ENCODE measurements at places on chromosomes 4 and X.

DNA sequence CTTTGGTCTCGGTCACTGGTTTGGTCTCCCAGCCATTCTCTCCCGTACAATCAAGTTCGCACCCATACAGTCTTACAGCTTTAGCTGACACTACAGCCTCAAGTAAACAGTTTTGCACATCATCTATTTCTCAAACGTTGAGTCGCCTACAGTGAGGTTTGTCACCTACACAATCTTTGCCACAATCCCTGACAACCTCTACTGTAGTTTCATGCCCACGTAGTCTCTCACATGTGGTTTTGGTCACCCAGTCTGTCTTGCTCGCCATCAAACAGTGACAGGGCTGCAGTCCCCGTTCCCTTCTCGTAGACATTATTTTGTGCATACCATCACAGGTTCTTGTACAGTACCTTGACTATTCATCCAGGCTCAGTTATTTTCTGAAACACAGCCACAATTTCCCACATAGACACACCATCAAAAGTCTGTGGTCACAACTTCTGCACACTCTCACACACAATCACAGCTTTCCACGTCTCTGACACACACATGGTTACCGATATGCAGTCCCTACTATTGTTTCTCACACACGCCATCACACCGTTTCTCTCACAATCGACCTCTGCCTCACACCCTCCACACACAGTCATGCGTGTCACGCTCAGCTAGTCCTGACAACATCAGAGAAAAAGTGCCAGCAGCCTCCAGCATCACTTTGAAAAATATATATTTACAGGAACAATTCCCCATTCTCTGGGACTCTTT is 5.3 kb upstream of the CFP start:
- DNase-seq, result no peak

DNA sequence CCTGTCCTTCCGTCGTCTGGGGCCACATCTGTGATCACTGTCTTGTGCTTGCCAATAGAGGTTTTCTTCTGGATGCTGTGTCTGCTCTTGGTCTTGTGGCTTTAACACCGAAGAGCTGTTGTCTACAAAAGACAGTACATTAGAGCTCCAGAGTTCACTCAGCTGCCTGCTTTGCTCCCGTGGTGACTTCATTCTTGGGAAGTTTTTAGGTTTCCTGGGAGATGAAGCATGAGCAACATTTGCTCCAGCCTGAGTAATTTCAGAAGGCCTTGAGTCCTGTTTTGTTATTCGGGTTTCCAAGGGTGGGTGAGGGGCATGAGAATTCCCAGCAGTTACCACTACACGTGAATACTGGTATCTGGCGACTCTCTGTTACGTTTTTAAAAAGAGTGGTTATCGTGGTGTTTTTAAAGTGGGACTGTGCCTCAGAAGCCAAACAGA is 189.2 kb downstream of the SHROOM3 start:
- peak; percentile 99 for DNase-seq

DNA sequence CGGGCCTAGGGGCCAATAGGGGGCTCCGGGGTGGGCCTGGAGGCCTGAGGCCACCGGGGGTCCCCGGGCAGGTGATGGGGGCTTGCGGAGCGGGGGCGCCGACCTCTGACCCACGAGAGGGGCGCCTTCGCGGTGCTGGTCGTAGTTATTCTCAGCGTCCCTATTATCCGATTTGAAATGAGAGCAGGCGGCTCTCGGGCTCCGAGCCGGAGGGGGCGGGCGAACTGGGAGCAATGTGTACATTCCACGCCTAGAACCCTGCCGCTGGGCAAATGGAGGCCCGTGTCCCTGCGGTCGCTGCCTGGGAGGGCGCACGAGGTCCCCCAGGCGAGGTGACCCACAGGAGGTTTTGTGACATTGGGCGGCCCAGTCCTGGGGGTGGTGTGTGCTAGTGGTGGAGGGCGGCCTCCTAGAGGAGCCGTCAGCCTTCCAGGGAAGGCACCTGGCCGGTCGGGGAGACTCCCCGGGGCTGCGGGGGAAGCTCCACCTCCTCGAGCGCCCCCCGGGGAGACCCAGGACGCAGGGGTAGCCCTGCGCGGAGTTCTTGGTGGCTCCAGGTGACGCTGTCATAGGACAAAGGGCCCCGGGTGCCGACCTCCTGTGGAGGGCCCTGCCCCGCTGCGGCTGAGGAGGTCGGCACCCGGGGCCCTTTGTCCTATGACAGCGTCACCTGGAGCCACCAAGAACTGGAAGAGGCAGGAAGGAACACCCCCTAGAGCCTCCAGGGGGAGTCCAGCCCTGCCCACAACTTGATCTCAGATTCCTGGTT is 102.6 kb upstream of the PRKX start:
- peak; percentile 32 for DNase-seq

GRCh38 chr4:158538176-158538575 is 16.5 kb downstream of the RXFP1 start:
- peak; percentile 60 for DNase-seq

GRCh38 chr4:3293401-3294391 is 875 bp downstream of the RGS12 start:
- no peak for DNase-seq

DNA sequence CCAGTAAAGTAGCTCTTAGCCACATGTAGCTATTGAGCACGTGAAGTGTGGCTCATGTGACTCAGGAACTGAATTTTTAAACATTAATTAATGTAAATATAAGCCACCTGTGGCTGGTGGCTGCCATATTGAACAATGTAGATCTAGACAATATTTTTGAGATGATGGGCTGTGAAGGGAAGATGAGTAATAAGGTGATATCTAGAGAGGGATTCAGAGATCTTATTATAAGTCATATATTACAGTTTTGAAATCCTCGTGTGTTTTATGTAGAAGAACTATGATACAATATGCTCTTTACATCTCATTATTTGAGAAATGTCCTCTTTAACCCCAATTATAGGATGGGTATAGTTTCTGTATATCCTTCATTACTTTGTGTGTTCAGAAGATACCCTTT is 5.6 kb downstream of the GAR1 start:
- DNase-seq, result no peak

DNA sequence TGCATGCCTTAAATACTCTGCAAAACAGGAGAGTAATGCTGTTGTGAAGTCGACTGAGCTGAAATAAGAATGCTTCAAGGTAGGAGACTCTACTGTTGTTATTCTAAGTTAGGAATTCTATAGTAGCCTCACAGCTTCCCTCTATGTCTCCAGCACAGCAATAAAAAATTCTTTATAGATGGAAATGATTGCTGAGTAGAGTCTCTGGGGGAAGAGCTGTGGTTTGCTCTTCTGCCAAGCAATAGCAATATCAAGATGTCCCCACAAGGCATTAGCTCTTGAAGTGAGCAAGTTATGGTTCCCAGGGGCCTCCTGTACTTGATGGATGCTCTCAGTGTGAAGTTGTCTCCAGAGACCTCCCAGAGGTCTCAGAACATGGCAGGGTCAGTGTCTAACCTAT is 880.6 kb upstream of the FRG1 start:
- no peak for DNase-seq

DNA sequence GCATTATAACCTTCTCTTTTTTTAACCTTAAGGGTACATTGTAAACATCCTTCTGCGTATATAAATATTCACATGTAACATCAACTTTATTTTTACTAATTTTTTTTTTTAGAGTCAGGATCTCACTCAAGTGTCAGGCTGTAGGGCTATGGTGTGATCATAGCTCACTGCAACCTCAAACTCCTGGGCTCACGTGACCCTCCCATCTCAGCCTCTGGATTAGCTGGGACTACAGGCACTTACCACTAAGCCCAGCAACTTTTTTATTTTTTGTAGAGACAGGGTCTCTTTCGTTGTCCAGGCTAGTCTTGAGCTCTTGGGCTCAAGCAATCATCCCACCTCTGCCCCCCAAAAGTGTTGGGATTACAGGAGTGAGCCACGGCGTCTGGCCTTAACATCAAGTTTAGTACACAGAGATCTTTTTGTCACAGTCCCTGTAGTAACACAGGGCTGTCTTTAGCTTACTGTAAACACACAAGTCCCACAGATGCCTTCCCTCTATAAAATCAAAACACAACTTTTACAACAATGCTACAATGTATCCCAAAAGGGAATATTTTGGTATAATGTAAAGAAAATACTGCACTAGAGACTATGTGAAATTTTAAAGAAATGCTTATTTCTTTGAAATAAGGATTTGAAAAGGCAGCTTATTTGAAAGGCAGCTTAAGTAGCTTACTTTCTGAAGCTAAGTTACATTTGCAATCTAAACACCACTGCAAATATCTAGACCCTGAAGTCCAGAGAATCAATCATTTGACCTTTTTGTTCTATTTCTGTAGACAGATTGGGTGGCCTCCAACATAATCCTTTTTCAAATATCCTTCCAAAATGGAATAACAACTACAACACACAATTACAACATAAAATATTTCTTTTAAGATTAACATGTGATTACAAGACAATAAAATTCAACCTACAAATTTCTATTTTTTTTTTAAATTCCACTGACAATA is 116.0 kb downstream of the APBB2 start:
- DNase-seq, result no peak

DNA sequence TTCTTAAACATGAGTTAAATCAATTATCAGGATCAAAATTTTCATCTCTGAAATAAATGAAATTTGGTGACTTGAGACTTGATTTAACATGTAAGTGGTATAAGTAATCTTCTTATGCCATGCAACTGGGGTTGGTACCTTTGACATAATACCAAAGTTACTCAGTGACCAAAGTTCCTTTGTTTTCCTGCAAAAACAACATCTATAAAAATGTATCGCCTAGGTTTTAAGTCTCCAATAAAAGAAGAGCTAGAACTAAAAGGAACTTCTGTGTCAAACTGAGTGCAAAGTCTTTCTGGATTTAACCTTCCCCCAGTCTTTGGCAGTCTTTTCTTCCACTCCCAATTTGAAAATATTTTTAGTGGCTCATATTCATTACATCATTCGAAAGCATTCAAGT is 27.6 kb downstream of the NAF1 start:
- DNase-seq, result no peak

DNA sequence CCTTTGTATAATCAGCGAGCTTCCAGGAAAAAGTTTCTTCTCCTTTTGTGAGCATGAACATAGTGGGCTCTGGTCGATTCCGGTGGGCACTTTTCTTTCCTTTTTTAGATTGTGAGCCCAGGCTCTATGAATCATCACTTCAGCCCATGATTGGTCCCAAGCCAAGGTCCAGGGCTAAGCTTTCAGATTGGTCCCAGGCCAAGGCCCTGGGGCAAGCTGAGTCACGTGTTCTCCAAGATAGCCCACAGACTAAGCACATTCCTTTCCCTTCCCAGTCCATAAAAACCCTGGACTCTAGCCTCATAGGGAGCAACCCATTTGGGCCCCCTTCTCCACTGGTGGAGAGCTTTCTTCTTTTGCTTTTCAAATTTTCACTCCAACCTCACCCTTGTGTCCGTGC is 430.5 kb downstream of the NAP1L3 start:
- DNase-seq, result no peak

- DNase-seq, result no peak
Measured at GRCh38 chr4:10963958-10964703, 279.6 kb upstream of the CLNK start.

DNA sequence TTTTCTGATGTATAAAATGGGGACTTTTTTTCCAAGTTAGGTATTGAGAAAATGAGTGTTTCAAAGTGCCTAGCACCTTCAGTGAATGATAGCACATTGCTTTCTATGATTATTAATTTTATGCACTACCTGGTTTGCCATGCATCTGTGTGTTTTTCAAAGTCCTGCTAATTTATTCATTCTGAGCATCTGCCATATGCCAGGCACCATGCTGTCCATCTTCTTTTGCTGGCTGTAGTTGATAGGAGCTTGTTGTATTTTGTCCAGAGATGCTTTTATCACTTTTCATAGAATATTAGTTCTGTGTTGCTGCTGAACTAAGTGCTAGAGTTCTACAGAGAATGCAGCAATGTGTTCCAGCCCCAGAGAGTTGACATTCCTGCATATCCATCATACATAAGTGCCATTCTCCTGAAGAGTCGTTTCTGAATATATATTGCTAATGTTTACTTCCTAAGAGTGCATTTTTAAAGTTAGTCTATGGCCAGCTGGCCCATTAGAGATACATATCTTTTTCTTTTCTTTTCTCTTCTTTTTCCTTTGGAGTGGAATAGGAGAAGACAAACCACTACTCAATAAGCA is 49.0 kb upstream of the CLNK start:
- no peak for DNase-seq

Measured in brain microvascular endothelial cell (primary cell).